ENCODE measurements at places on chromosomes 6 and 20.
A peak's percentile ranks its signal among the peaks of the same experiment; 100 is the strongest.

DNA sequence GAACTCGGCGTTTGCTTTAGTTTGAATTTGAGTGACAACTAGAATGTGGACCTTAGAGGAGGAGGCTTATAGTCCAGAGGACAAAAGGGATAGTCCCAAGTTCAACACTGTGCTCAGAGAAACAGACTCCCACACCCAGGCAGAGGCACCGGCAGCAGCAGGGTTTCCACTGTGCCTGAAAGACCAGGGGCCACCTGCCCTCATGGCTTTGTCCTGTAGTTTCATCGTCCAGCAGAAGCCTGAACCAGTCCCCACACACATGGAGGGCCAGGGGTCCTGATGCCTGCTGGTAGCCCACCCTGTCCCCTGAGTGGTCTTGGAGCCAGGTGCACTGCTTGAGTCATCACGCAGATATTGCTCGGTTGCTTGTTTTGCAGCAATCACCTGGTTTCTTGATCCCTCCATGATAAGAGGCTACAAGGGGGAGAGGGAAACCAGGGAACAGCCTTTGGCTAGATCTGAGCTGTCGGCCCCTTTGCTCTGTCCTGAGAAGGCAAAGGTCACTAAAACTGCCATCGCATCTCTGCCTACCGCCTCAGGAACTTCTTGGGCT is 7.2 kb upstream of the ACSS1 start:
- no peak for DNase-seq

DNA sequence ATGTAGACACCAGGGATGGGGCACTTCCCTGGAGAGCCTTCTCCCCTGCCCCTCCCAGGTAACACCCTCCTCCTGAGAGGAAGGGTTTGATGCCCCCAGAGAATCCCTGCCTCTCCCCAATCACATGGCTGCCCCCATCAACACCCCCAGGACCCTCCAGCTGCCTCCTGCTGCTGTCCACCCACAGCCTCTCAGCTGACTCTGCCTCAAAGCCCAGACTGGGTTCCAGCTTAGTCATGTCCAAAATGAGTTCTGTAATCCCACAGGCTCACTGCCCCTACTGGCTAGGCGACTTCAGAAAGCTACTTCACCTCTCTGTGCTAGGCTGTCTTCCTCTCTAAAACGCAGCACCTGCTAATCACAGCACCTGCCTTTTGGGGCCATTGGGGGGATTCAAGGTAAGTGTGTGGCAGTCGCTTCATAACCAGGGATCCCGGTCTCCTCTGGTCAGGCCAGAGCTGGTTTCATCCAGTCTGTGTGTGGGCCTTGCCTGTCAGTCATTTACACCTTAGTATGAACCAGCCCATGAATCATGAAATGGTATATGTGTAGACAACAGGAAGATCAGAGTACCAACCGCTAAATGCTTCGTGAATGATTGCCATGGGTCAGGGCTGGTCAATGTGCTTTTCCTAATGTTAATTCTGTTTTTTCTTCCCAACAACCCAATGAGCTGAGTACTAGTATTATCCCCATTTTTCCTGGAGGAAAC is 40.4 kb downstream of the TFEB start:
- DNase-seq, result no peak

DNA sequence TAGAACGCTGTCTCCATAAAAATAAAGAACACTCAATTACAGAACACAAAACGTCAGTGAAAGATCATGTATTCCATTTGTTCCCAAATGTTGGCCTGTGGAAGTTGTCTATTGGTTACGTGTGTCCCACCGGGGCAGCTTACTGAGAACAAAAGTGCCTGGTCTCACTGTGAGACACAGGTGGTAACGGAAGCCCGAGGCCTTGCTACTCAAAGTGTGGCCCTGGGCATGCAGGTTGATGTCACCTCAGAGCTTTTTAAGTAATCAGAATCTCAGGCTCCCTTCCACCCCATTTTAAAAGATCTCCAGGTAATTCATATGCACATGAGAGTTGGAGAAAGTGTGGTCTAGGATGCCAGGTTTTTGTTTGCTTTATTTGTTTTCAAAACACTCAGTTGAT is 422.5 kb upstream of the OPRM1 start:
- DNase-seq, result no peak

DNA sequence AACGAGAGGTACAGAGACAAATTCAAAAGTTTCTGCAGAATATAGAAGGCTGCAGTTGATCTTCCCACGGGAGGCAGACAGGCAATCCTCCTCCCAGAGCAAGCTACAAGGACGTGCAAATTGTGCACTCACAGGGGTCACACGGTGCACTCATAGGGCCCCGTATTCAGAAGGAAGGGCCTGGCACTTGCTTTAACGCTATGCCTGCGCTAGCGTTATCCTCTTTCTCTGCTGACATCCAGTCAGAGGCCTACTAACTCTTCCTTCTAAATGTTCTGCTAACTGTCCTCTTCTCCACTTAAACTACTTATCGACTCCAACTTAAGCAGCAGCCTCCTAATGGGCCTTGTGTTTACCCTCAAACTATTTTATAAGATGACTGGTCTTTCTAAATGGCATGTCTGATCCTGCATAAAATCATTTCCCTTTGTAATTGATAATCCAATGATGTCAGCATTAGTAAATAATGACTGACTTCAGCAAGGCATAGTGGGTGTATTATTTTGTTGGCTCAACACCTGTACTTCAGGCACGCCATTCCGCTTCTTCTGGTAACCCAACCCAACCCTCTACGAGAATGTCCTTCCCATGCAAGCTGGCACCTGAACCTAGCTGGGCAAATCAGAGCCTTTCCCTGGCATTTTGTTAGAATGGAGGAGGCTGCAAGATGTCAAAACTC is 2.2 kb downstream of the IFNGR1 start:
- DNase-seq, result peak; percentile 39

DNA sequence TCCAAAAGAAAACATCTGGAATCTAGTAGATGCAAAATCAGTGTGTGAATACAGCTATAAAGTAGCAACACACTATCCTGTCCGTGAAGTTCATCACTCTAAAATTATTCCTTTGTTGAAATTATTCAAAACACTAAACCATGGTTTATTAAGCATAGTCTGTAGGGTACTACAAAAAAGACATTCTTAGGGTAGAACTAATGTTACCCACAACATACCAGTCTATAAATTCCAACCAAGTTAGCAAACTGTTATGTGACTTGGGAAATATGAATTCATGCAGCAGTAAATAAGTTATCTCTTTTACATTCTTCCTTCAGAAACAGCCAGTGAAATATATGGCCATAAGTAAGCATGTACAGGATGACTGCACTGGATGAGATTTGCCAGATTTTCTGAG is 580.3 kb upstream of the ADGRB3 start:
- DNase-seq, result no peak

- no peak for DNase-seq
These were observed 2.8 kb upstream of the CCDC170 start for GRCh38 chr6:151490996-151491395.

DNA sequence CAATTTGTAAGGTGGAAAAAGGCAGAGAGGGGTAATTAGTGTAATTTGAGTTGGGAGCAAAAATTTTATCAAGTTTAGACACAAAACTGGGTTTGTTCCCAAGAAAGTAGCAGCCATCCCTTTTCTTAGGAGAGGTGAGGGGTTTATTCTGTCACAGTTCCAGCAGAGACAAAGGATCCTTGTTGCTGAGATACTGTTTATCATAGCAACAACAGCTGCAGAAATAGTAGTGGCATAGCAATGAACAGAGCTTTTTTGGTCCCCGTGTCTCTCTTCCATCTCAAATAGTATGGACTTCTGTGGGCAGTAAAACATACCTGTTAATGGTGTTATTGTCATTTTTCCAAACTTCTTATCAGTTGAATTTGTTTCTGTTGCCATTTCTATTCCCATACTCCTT is 23.9 kb downstream of the ZKSCAN8 start:
- no peak for DNase-seq

GRCh38 chr6:9186148-9186547 is 750.8 kb upstream of the SLC35B3 start:
- no peak for DNase-seq

GRCh38 chr20:63951398-63952209 is 4.6 kb downstream of the UCKL1 start:
- no peak for DNase-seq

- no peak for DNase-seq
These were observed 574.4 kb upstream of the MAP3K7 start for GRCh38 chr6:91161246-91161645.

Measured in MG63 (cell line).